Upper lobe of right lung (tissue), 1 donor: ENCODE measurements at places on chromosomes 7 and 10. TPM values are rescaled to one million over a fixed set of nuclear protein-coding genes. Genes with fewer than 3 reads are reported as not detected.

GRCh38 chr10:111656066-111656465 is 527.5 kb downstream of the GPAM start:
- no peak for DNase-seq

- DNase-seq, result no peak
Measured at GRCh38 chr7:107170051-107170915, 1.5 kb downstream of the HBP1 start.

The IFIT1B gene
- not detected for total RNA-seq

DNA sequence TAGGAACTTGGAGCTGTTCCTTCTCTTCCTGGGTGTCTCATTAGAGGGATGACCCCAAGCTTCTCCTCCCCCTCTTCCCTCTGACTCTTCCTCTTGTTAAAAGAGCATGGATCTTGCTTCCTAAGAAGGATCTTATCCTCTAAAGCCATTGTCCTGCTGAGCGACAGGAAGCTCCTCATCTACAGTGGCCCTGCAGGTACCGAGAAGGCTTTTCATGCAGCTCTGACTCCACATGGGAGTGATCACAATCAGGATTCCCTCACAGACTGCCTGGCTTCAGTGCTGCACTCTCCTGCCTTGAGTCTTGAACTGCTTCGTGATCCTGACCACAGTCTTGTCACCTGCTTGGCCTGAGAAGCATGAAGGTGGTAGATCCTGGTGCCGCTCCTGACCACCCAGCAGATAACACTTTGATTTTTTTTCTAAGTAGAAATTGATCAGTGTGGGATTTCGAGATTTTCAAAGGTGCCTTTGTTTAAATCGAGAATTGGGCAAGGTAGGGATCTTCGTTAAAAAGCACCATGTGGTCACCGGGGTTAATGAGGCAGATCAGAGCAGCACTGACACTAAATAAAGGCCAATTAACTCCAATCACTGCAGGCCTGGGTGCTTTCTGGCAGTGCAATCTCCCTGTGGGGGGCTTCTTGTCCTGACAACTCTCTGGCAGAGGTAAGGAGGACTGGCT is 376.4 kb downstream of the NRG3 start:
- DNase-seq, result no peak

DNA sequence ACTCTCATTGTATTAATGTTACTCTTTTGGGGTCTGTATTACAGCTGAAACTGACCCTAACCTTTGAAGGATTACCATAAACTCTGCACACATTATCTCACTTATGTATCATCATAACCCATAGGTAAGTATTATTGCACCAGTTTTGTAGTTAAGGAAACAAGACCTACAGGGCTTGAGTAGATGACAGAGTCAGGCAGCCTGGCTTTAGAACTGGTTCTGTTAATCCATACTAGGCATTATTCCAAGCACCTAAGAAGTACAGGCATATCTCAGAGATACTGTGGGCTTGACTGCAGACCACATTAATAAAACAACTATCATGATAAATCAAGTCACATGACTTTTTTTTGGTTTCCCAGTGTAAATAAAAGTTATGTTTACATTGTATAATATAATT is 17.1 kb upstream of the AKR1B1 start:
- DNase-seq, result no peak

DNA sequence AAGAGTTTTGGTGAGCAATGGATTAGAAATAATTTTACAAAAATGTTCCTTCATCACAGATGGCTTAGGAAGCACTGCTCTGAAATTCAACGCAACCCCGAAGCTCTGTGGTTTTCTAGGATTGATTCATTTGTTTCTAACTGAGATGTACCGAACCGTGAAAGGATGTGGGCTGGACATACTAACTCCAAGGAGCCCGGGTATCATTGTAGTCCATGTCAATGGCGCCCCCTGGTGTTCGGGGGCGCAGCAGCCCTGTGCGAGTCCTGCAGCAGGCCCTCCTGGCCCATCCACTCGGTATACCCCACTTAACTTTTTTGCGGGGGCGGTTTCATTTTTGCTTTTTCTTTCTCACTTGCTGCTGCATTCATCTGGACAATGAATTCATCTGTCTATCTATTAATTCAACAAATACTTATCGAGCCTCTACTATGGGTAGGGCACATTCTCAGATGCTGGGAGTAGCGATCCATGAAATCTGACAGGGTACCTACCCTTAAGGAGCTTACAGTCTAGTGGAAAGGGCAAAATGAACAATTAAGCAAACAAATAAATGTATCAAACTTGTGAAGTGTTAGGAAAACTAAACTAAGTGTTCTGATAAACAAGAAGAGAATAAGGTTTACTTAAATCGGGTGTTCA is 25.2 kb upstream of the ITPRID1 start:
- peak; percentile 75 for DNase-seq

- DNase-seq, result no peak
Measured at GRCh38 chr10:96482815-96483588, 30.7 kb downstream of the TLL2 start.

The ADCY1 gene
- total RNA-seq, result 3.9 TPM

- DNase-seq, result no peak
Measured at GRCh38 chr7:51312951-51313737, 3.5 kb downstream of the COBL start.

DNA sequence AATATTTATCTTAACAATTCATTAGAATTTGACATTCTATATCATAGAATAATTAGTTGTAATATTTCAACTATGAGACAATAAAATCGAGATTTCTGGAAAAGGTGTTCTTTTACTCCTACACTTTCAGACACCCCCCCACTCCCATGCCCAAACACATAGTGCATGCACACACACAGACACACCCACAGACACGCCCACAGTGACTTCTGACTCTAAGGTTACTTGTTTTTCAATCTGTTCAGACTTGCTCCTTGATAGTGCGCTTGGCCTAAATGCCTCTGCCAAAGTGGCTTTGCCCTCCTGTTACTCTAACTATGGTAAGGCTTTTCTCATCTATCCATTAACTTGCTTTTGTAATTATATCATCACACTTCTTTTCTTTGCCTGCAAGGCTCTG is 144.0 kb upstream of the PPP1R3A start:
- no peak for DNase-seq

The CCNY gene
- 85.4 TPM for total RNA-seq

GRCh38 chr10:96025566-96025965 is 17.8 kb upstream of the CCNJ start:
- DNase-seq, result no peak

DNA sequence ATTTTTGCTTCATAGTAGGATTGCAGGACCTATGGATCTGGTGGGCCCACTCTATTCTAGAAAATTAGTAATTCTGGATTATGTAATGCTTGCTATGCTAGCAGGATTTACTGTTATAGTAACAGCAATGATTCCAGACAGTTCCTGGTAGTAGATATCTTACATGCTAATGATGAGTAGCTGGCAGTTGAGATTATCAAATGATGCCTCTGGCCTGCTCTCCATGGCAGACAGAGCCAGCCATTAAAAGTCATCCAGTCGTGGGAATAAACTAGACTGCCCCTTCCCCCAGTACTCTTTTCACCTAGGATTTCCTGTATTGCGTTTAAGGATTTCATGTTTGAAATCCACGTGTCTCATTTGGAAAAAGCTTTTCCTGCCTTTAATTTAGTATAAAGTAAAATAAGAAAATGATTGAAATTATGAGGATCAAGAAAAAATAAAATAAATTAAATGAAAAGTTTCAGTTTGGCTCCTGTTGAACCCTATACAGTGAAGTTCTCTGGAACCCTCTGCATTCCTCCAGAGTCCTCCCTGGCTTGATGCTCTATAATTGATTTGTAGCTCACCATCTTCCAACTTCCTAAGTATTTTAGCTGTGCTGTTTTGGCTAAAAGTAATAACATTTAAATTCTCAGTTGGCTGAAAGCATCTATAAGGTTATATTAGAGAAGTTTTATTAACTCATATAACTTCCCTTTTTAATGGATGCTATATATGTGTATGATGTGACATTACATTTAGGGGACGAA is 14.6 kb downstream of the UMAD1 start:
- no peak for DNase-seq

The PDSS1 gene
- total RNA-seq, result 6.2 TPM

DNA sequence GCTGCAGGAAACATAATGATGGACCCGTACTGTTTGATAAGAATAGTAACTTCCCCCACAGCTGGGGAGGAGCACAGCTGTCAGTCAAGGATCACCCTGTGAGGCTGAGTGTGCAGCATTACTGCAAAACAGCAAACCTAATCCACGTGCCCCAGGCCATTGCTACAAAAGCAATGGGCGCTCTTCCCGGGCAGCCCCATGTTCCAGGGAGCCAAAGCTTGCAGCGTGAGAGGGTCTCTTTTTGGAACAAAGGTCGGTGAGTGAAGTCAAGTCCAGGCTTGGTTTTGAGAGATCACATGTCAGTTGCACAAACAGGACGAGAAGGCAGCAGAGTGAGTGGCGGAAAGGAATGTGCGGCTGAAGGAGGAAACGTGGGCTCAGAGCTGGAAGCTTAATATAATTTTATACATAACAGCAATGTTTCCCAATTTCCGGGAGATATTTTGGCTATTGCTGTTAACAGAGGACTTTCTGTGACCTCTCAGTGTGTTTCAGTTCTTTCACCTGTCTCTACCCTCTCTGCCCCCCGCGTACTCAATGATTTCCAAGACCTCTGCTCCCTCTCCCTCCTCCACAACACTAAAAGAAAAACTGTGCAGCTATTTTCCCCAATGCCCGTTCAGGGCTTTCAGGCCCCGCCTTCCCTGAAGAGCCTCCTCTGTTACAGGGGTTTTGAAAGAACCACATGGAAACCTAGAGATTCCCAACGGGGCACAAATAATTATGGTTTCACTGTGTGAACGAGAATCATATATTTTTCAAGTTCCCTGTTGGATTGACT is 128.9 kb downstream of the MTPAP start:
- DNase-seq, result no peak

- DNase-seq, result no peak
Measured at GRCh38 chr7:87075671-87076404, 16.4 kb upstream of the ELAPOR2 start.

DNA sequence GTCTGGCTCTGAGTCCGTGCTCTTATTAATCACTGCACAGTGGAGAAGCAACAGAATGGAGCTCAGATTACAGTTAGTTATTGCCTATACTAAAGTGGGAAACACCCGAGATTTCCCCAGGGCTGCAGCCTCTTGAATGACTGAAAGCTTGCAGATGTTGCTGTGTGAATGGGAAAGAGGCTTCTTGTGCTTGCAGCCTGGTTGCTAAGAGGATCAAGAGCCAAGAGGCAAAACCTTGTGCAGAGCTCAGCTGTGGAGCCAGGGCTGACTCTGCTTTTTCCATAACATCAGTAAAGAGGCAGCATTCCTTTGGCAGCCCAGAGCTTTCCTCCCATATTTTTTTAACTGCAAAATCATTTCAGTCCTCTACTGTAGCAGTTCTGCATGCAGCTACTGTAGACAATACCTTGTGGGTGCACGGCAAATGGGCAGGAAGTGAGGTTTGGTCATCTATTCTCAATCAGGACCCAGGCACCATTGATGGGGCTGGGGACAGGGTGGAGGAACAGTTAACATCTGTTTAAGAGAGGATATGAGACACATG is 86.5 kb downstream of the RALA start:
- DNase-seq, result no peak

- DNase-seq, result no peak
Measured at GRCh38 chr10:98328163-98328562, 60.2 kb upstream of the LOXL4 start.

The ARMC10 gene
- total RNA-seq, result 33.3 TPM

GRCh38 chr10:130790339-130790738 is 521.2 kb downstream of the TCERG1L start:
- no peak for DNase-seq

The TMEM106B gene
- total RNA-seq, result 37.5 TPM

DNA sequence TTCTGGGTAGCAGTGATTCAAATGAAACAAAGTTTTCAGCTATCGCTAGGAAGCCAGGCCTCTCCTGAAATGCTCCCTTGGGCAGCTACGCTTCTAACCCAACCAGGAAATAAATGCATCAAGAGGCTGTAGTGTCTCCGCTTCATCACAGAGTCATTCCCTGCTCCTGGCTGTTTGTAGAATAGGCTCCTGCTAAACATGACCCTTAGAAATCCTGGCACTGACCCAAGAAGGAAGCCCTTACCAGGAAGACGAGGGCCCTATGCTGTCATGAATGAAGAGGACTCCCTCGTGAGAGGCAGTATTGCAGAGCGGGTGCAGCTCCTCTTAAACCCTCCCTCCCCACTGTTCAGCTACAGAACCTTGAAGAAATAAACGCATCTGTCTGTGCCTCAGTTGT is 48.3 kb downstream of the NOD1 start:
- no peak for DNase-seq

GRCh38 chr10:23194966-23195845 is 3.1 kb downstream of the PTF1A start:
- DNase-seq, result no peak

- no peak for DNase-seq
Measured at GRCh38 chr10:26840938-26841732, 19.6 kb downstream of the ABI1 start.

The ACSM6 gene
- not detected for total RNA-seq

The CYP26C1 gene
- total RNA-seq, result 0.35 TPM

- DNase-seq, result no peak
Measured at GRCh38 chr10:98646998-98647917, 200.5 kb upstream of the HPS1 start.

GRCh38 chr7:34260279-34260678 is 354.9 kb downstream of the BMPER start:
- no peak for DNase-seq

The SMKR1 gene
- not detected for total RNA-seq

- DNase-seq, result no peak
Measured at GRCh38 chr10:26457088-26457487, 18.9 kb downstream of the APBB1IP start.

DNA sequence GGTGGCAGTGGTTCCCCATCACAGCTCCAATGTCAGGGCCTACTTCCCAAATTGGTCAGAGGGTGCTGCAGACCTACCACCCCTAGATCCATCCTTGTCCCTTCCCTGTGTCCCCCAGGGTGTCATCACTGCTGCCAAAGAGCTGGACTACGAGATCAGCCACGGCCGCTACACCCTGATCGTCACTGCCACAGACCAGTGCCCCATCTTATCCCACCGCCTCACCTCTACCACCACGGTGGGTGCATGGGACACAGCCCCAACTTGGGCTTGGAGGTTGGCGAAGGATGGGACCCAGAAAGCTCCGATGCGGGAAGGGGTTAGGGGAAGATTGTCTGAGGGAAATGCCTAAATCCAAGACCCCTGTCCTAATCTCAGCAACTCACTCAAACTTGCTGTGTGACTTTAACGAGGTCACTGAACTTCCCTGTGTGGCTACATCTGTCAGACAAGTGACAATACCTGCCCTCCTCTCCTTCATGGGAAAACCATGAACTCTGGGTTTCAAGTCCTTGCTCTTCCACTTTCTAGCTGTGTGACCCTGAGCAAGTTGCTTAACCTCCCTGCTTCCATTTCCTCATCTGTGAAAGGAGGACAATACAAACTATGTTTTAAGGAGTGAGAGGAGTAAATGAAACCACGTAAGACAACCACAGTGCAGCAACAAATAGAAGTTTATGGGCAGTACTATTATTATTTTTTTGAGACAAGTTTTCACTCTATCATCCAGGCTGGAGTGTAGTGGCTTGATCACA is 4.9 kb upstream of the VSIR start:
- DNase-seq, result no peak
